Stimulated activated CD4-positive, alpha-beta T cell treated with anti-CD3 and anti-CD28 coated beads, Interleukin-12 subunit alpha, Interleukin-12 subunit beta, amount 100 ng/mL, for 48 hours (primary cell): ENCODE measurements at places on chromosomes 5 and 9.

DNA sequence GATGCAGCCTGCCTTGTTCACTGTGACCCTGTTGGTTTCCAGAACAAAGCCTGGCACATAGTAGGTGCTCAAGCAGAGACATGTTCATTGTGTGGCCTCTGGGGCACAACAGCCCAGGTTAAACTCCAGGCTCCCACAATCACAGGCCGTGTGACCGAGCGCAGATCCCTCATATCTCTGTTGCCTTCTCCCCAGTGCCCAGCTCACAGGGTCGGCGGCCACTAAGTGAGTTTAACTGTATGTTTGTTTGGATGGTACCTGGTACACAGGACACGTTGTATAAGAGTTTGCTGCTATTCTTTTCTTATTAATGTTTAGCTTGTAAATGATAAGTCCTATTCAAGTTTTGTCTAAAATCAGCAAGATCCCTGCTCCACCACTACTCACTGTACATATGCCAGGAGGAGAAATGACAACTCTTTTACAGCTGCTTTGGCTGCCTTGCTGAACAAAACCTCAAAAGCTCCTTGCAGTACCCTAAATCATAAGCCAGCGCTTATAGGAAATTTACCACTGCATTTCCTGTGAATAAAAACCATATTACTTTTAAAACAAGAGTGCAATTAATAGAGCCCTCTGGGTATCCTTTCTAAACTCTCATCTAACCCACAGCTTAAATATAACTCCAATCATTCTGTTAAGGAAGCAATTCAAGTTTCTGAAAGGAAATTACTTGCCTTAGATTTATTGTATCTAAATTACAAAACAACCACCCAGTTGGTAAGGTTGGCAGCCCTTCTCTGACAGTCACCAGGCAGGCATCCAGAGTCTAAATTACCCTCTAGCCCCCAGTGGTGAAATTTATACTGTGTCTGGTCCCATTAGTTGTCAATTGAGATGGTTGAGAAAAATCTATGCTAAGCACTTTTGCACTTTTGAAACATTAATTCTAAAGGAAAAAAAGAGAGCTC, 379.4 kb downstream of the SEMA5A start:
- no peak for DNase-seq

DNA sequence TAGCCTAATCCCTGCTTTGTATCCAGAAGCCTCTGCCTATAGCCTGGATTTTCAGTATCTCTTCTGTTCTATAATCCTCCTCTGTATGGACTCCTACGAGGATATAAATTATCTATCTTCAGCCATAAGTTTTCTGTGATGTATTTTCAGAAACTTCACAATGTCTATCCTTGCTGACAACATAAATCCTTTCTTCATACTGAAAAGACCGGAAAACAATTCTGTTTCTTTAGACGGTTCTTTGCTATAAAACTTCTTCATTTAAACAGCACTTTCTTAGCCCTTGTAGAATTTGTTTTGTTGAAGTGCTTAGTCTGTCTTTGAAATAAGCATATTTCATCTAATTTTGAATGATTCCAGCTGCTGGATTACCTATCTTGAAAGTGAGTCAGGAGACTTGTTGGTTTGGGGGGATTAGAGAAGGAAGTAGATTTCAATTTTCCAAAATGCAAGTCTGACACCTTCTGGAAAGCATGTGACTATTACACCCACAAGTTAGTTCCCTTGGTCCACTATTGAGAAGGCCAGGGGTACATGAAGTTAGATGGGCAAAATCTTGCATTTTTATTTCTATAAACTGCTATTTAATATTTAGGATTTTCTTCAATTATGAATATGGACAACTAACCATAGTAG, 96.3 kb upstream of the RANBP3L start:
- no peak for DNase-seq

- DNase-seq, result no peak
Measured at GRCh38 chr5:82785882-82786509, 291.2 kb downstream of the TMEM167A start.

GRCh38 chr9:34254141-34254913, 74.7 kb downstream of the KIF24 start:
- DNase-seq, result no peak

GRCh38 chr5:174516741-174517140, 207.6 kb upstream of the MSX2 start:
- no peak for DNase-seq

DNA sequence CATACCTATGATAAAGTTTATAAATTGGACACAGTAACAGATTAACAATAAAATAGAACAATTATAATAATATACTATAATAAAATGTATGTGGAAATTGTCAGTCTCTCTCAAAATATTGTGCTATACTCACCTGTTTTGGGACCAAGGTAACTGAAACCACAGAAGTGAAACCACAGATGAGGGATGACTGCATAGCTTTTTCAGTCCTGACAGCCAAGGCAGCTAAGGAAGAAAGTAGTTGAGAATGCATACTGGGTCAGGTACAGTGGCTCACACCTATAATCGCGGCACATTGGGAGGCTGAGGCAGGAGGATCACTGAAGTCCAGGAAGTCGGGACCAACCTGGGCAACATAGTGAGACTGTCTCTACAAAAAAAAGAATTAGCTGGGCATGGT, 8.9 kb downstream of the SRP19 start:
- DNase-seq, result no peak

DNA sequence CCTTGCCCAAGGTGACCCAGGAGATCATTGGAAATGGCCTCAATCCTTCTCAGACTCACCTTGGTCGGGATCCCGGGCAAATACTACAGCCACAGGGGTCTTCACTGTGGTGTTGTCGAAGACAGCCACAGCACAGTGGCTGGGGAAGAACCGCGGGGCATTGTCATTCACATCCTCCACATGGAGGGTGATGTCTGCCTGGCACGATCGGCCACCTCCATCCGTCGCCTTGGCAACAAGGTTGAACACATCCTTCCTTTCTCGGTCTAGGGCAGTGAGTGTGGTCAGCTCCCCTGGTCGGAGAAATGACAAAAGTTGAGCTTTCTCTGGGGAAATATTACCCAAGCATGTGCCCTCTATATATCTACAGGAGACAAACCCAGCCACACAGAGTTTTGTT, 56.8 kb downstream of the FAT2 start:
- DNase-seq, result no peak

DNA sequence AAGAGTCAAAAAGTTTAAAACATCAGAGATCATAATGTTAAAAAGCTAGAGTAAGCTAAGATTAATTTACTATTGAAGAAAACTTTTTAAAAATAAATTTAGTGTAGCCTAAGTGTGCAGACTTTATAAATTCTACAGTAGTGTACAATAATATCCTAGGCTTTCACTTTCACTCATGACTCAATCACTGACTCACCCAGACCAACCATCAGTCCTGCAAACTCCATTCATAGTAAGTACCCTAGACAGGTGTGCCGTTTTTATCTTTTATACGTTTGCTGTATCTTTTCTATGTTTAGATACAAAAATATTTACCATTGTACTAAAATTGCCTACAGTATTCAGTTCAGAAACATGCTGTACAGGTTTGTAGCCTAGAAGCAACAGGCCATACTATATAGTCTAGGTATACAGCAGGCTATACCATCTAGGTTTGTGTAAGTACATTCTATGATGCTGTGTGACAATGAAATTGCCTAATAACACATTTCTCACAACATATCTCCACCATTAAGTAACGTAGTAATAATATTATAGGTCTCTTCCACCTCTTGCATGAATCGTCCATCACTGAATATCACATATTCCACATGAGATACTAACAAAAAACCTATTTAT, 59.2 kb downstream of the MEGF9 start:
- no peak for DNase-seq

DNA sequence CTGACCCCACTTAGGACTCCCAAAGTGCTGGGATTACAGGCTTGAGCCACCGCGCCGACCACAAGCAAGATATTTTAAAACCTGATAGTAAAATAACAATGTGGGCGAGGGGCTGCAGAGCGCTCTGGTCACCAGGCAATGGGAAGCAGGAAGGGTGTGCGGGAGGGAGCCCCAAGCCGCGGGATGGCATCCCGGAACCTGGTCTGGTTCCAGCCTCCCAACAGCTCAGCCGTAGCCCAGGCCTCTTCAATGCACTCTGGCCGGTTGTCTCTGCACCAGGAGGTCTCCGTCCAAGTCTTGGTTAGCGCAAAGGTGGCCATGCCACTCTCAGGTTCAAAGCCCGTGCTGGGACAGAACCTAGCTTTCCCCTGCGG, 694 bp upstream of the UAP1L1 start:
- no peak for DNase-seq
